ENCODE measurements at places on chromosomes 6 and 20.

GRCh38 chr20:25250508-25250907 lies 2.6 kb downstream of the PYGB start:
- DNase-seq = no peak

DNA sequence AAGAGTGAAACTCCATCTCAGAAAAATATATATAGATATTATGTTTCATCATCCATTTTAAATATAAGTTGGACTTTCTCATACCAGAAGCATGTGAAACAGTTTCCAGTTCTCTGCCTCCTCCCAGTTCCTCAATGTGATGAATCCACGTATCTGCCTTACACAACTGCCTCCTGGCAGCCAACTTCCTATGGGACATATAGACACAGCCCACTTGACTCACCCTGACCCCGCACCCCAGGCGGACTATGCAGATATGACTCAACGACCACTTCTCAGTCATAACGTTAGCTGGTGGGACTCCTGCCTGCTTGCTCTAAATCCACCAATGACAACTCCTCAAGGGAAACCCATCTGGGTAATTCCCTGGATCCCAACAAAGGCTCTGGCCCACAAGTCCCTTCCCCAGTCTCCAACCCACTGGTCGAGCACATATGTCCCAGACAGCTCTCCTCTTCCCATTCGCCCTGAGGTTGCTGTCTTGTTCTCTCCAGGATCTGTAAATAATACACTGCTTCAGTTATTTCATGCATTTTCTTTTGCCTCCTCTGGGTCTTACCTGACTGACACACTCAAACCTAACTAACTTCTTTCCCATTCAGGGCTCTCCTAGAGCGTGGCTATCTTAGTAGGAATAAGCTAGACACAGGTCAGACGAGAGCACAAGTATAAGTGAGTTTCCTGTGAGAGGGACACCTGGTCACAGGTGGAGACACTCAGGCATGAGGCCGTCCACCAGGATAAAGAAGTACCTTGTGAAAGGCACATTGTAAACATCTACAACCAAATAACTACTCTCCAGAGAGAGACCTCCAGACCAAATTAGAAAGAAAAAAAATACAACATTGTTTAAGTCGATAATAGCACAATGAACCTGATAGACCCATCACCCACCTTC lies 548.5 kb downstream of the CD83 start:
- no peak for DNase-seq

DNA sequence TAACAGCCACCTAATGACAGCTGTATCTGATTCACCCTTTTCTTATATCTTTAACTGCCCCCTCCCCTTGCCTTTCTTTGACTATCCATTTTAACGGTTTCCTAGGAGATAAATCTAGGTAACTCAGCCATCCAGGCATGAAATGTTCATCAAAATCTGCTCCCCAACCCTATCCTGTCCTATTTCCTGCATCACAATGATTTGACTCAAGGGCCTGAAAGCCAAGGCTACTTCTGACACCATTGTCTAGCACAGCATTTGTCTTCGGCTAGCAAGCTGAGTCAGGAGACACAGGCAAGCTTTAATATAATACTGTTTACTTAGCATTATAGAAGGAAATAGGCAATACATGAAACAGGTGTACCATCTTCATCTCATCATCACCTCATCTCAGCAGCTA lies 31.6 kb upstream of the MANEA start:
- no peak for DNase-seq

DNA sequence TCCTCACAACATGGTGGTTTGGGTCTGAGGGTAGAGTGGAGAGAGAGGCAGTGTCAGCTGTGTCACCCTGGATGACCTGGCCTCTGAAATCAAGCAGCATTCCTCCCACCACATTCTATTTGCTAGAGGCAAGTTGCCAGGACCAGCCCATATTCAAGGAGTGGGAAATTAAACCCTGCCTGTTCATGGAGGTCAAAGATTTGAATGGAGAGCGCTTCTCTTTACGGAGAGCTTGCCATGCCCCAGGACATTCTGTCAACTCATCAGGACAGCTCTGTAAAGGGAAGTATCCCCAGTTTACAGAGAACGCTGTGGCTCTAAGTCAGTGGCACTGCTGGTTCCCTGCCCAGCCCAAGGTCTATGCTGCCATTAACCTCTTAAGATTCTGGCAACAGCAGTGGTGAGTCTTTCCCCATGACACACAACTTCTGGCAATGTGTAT lies 90.0 kb upstream of the INSM1 start:
- no peak for DNase-seq

GRCh38 chr6:127938701-127939100 lies 37.8 kb upstream of the THEMIS start:
- DNase-seq = no peak

- no peak for DNase-seq
Measured at GRCh38 chr6:143059663-143060353, 881 bp upstream of the AIG1 start.

- DNase-seq = no peak
Measured at GRCh38 chr6:21915707-21916260, 322.2 kb downstream of the SOX4 start.

DNA sequence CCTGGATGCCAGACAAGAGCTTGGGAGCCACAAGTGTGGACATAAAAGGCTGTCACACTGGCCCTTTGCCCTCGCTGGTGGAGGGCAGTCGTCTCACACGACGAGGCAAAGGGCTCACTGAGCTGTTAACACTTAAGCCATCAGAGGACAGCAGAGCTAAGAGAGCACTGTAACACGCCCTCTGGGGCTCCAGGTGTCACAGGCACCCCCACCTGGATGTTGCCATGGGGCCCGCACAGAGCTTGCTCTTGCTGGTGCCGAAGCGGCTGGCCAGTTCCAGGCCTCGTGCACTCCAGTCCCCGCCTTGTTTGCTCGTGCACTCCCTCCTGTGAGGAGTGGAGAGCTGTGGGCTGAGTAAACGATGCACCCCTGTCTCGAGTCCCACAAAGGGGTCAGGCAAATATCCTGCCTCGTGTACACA lies 37.4 kb downstream of the SLC35D3 start:
- DNase-seq = peak; percentile 49

GRCh38 chr20:7966176-7966575 lies 25.9 kb upstream of the HAO1 start:
- DNase-seq = no peak

DNA sequence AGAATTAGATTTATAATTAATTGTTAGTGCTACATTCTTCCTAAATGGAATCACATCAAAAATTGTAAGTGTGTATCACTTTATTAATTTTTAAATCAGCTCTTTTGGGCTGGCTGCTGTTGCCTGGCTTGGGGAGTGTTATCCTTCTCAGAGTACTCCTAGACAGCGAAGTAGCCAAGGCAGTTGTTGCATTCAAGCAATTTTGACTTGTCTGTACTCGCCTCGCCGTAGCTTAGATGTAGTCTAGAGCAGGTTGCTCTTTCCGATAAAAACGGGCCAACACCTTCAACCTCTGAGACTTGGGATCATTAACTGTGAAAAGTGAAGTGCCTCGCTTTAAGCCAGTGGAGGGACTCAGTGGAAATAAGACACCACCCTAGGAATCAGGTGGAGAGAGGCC lies 151.3 kb downstream of the FARS2 start:
- no peak for DNase-seq
